ENCODE measurements at places on chromosomes 5 and 9. TPM values are rescaled to one million over a fixed set of nuclear protein-coding genes. Genes with fewer than 3 reads are reported as not detected.
A peak's percentile ranks its signal among the peaks of the same experiment; 100 is the strongest.

The PCDHB15 gene
- not detected for total RNA-seq

GRCh38 chr5:139669662-139670368 lies 21.7 kb downstream of the CXXC5 start:
- peak; percentile 18 for DNase-seq

GRCh38 chr5:123771715-123772114 lies 259.7 kb downstream of the CSNK1G3 start:
- no peak for DNase-seq

The CHSY3 gene
- total RNA-seq: not detected

GRCh38 chr9:102521097-102521755 lies 473.9 kb upstream of the CYLC2 start:
- DNase-seq: no peak

DNA sequence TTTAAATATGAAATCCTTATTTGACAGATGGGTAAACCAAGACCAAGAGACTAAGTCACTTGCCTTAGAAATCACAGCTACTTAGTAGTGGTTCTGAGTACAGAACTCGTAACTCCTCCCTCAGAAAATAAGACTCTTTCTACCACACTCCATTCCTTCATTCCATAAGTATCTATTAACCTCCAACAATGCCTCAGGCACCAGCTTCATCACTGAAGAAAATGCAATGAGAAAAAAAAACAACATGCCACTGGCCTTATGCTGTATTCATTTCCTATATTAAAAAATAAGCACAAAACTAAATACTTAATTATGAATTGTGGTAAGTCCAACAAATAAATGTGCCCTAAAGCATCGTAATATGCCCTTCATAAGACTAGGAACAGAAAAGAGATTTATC lies 13.5 kb upstream of the FREM1 start:
- DNase-seq: no peak

The SLC34A1 gene
- total RNA-seq: 0.16 TPM

DNA sequence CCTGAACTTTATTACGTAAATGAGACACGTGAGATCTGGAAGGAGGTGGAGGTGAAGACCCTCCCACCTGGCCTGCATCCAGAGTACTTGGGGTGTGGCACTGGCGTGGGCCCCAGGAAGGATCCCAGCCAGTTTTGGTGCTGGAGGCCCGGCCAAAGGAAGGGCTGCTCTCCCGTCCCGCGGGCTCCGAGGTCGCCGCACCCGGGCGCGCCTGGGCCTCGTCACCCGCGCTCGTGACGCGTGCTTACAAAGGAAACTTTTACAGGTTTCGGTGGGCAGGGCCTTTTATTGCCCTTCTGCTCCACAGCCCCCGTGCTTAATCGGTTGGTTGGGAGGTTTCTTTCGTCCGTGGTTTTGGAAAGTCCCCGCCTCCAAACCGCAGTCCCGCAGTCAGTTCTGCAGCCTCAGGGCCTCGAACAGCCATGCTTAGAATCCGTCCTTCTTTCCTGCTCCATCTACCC lies 29.2 kb downstream of the CDKN2A start:
- DNase-seq: no peak

- peak; percentile 4 for DNase-seq
These were observed 34.0 kb upstream of the PPP1R2B start for GRCh38 chr5:156815988-156816599.

GRCh38 chr9:16434526-16434925 lies 435.9 kb downstream of the BNC2 start:
- DNase-seq: no peak

- DNase-seq: no peak
These were observed 103.1 kb upstream of the SLC44A1 start for GRCh38 chr9:105141146-105141975.

DNA sequence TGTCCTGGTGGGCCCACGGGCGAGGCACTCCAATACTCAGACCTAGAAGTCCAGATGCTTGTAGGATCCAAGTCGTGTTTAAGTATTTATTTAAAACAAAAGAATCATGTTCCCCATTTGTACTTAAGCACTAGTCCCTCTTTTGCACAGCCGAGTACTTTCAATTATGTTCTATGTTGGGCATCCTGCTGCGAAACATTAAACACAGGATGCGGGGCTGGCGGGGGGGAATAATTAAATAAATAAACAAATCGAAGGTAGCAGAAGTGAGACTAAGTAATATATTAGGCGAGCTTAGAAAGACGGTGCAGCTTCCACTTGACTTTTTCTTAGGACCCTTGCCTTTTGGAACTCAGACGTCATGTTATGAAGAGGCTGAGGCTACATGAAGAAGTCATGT lies 1129.2 kb upstream of the ACO1 start:
- DNase-seq: no peak
